Naive B cell (primary cell): ENCODE measurements at places on chromosomes 5 and 9.

GRCh38 chr5:86918246-86918645 lies 300.5 kb downstream of the COX7C start:
- no peaks in the 10 kb centered on the region for H3K4me1 ChIP-seq
- no peaks in the 10 kb centered on the region for H3K27me3 ChIP-seq
- no peak for DNase-seq

- H3K36me3 ChIP-seq: no peaks in the 10 kb centered on the region
- DNase-seq: no peak
- H3K4me1 ChIP-seq: no peaks in the 10 kb centered on the region
- H3K4me3 ChIP-seq: no peak overlapping the region
Observed at GRCh38 chr5:180330270-180330648, 22.9 kb downstream of the GFPT2 start.

- DNase-seq: peak; percentile 7
- H3K36me3 ChIP-seq: no peaks in the 10 kb centered on the region
- H3K27me3 ChIP-seq: no peaks in the 10 kb centered on the region
- peak overlapping the region; percentile 39 for H3K4me3 ChIP-seq
Observed at GRCh38 chr9:63859475-63860215, 1425.4 kb downstream of the FOXD4L5 start.

DNA sequence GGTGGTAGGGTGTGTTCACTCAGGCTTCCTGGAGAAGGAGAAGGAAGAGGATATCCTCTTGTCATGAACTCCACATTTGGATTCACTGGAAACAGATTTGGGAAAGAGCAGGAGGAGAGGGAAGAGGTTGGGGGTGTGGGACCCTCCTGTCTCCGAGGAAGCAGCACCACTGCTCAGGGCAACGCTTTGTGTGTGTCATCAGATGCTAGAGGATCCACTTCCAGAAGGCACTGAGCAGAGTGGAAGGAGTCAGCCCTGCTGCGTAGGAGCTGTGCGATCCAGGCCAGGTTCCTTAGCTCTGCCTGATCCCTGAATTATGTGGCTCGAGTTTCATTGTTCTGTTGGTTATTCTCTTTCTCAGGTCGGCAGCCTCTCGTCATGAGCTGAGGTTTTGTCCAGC lies 37.3 kb upstream of the TJP2 start:
- DNase-seq: no peak
- no peaks in the 10 kb centered on the region for H3K36me3 ChIP-seq
- no peaks in the 10 kb centered on the region for H3K27me3 ChIP-seq

DNA sequence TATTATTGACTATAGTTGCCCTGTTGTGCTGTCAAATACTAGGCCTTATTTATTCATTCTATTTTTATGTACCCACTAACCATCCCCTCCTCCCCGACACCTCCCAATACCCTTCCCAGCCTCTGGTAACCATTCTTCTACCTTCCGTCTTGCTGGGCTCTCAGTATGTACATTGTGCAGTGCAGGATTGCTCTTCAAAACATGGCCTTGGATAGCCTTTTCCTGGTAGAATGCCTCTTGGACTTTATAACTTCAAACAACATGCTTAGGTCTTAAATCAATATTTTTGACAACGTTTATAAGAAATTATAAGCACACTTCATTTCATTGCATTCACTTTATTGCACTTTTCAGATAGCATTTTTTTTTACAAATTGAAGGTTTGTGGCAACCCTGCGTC lies 172.6 kb upstream of the ACTBL2 start:
- no peaks in the 10 kb centered on the region for H3K4me1 ChIP-seq
- no peaks in the 10 kb centered on the region for H3K27me3 ChIP-seq
- no peak overlapping the region for H3K27ac ChIP-seq
- no peaks in the 10 kb centered on the region for H3K36me3 ChIP-seq

DNA sequence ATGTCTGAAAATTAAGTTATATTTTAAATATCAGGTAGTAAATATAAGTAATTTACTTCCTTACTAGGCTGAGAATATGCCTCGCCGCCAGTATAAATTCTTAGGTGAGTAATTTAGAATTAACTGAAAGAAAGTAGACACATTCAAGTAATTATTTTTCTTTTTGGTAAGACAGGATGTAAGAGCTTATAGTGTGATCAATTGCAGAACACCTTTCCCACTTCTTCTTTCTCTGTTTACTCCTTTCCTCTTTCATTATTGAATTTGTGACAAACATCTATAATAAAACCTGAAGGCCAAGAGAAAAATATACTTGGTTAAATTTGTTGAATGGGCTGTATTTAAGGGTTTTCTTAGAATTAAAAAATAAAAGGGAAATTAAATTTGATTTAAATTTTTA lies 195.1 kb upstream of the CDKN2B start:
- H3K27me3 ChIP-seq: no peaks in the 10 kb centered on the region
- H3K4me3 ChIP-seq: peak overlapping the region; percentile 74
- peaks cover 62% of the 10 kb centered on the region for H3K4me1 ChIP-seq
- peak overlapping the region; percentile 63 for H3K27ac ChIP-seq
- H3K36me3 ChIP-seq: peaks cover 6% of the 10 kb centered on the region

GRCh38 chr5:93191035-93191817 lies 389.8 kb downstream of the NR2F1-AS1 start:
- no peaks in the 10 kb centered on the region for H3K4me1 ChIP-seq
- no peak overlapping the region for H3K27ac ChIP-seq
- no peaks in the 10 kb centered on the region for H3K36me3 ChIP-seq
- H3K27me3 ChIP-seq: no peaks in the 10 kb centered on the region

GRCh38 chr9:109504689-109505088 lies 6.6 kb upstream of the PTPN3 start:
- H3K36me3 ChIP-seq: no peaks in the 10 kb centered on the region
- H3K4me1 ChIP-seq: no peaks in the 10 kb centered on the region
- DNase-seq: no peak
- peaks cover 56% of the 10 kb centered on the region for H3K27me3 ChIP-seq

DNA sequence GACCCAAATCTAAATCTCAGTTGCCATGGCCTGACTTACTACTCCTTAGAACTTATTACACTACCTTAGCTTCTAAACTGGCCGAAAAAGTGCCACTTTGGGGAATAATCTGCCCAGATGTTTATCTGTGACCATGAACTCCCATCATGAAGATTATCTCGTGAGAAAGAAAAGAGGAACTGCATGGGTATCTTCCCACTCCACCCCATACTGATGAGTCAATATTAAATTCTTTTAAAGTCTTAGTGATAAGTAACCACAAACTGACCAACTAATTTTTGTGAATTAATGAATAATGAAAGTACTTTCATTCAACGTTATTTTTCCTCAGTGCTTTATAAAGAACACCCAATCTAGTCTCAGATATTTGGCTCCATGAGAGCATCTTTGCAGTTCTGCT lies 493.5 kb downstream of the EBF1 start:
- H3K27ac ChIP-seq: no peak overlapping the region
- no peak for DNase-seq
- H3K4me1 ChIP-seq: peaks cover 8% of the 10 kb centered on the region
- H3K4me3 ChIP-seq: no peak overlapping the region
- H3K27me3 ChIP-seq: no peaks in the 10 kb centered on the region

GRCh38 chr9:21266733-21267484 lies 27.1 kb upstream of the IFNA14 start:
- no peaks in the 10 kb centered on the region for H3K27me3 ChIP-seq
- no peaks in the 10 kb centered on the region for H3K36me3 ChIP-seq
- DNase-seq: no peak
- no peak overlapping the region for H3K27ac ChIP-seq
- H3K4me3 ChIP-seq: no peak overlapping the region

GRCh38 chr9:34084562-34084961 lies 35.9 kb upstream of the UBAP2 start:
- H3K4me3 ChIP-seq: no peak overlapping the region
- H3K27me3 ChIP-seq: peaks cover 53% of the 10 kb centered on the region
- DNase-seq: no peak
- no peaks in the 10 kb centered on the region for H3K4me1 ChIP-seq

- peaks cover 6% of the 10 kb centered on the region for H3K27me3 ChIP-seq
- H3K4me1 ChIP-seq: no peaks in the 10 kb centered on the region
- H3K4me3 ChIP-seq: no peak overlapping the region
- no peaks in the 10 kb centered on the region for H3K36me3 ChIP-seq
- no peak for DNase-seq
- no peak overlapping the region for H3K27ac ChIP-seq
Observed at GRCh38 chr5:5116956-5117355, 23.2 kb upstream of the ADAMTS16 start.

GRCh38 chr5:86320266-86320665 lies 297.5 kb upstream of the COX7C start:
- H3K4me1 ChIP-seq: no peaks in the 10 kb centered on the region
- DNase-seq: no peak
- H3K4me3 ChIP-seq: no peak overlapping the region
- H3K36me3 ChIP-seq: no peaks in the 10 kb centered on the region
- H3K27ac ChIP-seq: no peak overlapping the region
- no peaks in the 10 kb centered on the region for H3K27me3 ChIP-seq

GRCh38 chr9:30928045-30928444 lies 1456.4 kb upstream of the ACO1 start:
- no peak overlapping the region for H3K4me3 ChIP-seq
- no peaks in the 10 kb centered on the region for H3K36me3 ChIP-seq
- no peaks in the 10 kb centered on the region for H3K4me1 ChIP-seq
- H3K27ac ChIP-seq: no peak overlapping the region
- DNase-seq: no peak

DNA sequence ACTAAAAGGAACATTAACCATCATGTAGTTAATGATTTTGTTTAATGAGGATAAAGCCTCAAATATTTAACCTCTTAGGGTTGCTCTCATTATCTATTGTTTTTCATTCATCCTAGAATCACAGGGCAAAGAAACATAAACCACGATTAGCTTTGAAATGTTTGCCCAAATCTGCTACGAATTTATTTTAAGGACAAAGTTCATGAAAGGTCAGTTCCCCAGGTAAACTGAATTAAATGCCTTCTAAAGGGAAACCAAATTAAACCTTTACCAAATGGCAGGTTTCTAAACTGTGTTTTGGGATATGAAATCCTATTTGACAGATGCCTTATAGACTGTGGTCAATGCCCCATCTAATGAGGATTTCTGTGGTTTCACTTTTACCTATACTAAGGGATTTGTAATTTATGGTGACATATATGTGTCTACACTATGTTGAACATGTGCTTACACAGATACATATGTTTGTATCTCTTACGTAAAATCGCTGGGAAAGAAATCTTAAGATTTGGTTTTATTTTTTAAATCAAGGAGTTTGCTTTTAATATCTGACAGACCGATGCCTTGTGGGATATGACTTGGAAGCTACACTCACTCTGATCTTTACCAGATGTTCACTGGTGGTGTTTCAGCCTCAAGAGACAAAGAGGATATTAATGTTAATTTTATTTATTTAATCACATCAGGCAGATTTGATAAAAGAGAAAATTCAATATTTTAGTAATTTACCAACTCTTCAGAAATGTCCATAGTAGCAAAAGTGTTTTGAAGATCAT lies 188.4 kb downstream of the GLIS3 start:
- H3K36me3 ChIP-seq: no peaks in the 10 kb centered on the region
- no peaks in the 10 kb centered on the region for H3K4me1 ChIP-seq
- DNase-seq: no peak
- peaks cover 9% of the 10 kb centered on the region for H3K27me3 ChIP-seq
- H3K4me3 ChIP-seq: no peak overlapping the region

GRCh38 chr9:134988706-134989105 lies 71.0 kb upstream of the FCN1 start:
- DNase-seq: no peak
- H3K27ac ChIP-seq: no peak overlapping the region
- H3K4me1 ChIP-seq: no peaks in the 10 kb centered on the region

DNA sequence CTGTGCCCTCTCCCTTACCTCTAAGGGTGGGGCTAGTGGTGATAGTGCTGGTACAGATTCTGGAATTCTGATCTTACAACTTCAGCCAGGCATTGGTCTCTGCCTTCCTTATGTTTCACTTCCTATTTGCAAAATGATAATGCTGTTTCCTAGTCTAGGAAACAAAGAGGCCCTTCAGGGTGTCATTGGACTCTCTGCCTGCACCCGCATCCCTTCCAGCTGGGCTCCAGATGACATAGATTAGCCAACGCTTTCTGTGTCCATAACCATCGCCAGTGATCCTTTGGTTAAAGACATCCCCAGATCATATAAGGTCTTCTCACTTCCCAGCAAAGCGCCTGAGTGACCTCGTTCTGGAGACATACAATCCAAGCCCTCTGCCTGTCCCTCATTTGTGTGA lies 180.7 kb downstream of the ERCC6L2 start:
- no peaks in the 10 kb centered on the region for H3K4me1 ChIP-seq
- peaks cover 7% of the 10 kb centered on the region for H3K27me3 ChIP-seq
- DNase-seq: no peak
- H3K27ac ChIP-seq: no peak overlapping the region

DNA sequence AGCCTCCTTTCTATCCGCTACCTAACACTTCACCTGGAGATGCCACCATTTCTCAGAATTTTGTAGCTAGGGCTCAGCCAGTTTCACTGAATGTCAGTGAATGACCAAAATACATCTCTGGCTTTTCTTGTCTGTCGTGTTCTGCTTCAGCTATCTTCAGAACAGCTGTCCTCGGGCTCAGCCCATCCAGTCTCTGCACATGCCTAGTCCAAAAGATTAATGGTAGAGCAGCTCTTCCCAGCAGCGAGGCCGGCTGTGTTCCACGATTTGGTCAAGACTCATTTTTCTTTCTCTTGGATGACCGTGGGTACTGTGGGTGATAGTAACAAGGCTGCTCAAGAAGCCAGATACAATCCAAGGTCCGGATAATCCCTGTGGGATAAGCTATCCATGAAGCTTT lies 342.8 kb downstream of the GABRG2 start:
- no peak for DNase-seq
- H3K4me3 ChIP-seq: no peak overlapping the region
- H3K4me1 ChIP-seq: no peaks in the 10 kb centered on the region

DNA sequence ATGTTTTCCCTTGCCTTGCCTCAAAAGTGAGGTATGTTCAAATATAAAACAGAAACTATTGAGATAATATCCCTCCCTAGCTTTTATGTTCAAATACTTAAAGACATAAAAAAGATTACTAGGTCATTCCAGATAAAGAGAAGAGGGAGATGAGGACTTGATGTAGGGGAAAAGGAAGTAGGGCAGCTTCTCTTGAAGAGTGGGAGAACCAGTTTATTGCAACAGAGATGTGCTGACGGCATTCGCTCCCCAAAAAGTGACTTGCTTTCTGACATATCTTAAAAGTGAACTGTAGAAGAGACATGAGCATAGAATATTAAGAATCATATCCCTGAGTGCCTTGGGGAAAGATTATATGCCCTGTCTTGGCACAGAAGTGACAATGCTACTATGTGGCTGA lies 330.2 kb upstream of the NREP start:
- H3K4me3 ChIP-seq: no peak overlapping the region
- DNase-seq: no peak
- no peak overlapping the region for H3K27ac ChIP-seq

DNA sequence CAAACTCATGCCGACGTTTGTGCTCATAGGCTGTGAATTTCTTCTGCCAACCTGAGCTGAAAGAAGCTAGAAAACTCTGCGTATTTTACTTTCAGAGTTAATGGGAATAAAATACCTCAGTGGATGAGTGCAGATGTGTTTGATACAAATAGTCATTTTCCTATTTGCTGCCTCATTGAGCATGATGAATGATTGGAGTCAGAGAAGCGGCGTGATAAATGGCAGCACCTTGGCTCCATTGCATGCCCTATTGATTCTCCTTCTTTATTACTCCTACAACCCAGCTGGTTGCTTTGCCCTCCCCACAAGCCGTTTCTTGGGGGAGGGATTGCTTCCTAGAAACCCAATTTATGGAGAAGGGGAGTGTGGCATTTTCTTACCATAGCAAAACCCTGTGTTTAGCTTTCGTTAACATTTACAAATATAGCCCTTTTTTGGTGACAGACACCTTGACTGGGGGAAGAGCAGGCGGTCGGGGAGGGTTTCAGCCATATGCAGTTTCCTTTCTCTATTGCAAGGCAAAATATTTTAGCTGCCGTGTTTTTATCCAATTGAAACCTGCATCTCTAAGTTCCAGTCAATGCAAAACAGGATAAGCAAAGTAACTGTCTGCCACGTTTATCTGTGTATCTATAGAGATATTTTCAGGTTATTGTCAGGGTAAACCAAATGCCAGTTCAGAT lies 93.1 kb upstream of the TBCA start:
- no peak overlapping the region for H3K4me3 ChIP-seq
- no peaks in the 10 kb centered on the region for H3K4me1 ChIP-seq
- H3K36me3 ChIP-seq: no peaks in the 10 kb centered on the region
- no peak overlapping the region for H3K27ac ChIP-seq
- no peak for DNase-seq
